ENCODE measurements at places on chromosomes 6 and 20.

GRCh38 chr20:45091366-45091765 is 9.6 kb downstream of the KCNS1 start:
- no peak for DNase-seq

DNA sequence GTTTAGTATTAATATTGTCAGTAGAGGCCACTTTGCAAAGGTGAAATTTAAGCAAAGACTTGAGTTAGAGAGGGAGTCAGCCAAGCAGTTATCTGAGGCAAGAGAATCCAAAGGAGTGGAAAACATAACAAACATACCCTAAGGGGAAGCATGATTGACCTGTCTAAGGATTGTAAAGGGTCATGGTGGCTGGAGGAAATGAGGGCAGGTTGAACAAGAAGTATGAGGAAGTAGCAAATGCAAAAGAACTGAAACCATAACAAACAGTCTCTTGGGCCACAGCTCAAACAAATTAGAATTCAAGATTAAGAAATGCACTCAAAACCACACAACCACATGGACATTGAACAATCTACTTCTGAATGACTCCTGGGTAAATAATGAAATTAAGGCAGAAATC is 103.2 kb downstream of the FBXO5 start:
- no peak for DNase-seq

DNA sequence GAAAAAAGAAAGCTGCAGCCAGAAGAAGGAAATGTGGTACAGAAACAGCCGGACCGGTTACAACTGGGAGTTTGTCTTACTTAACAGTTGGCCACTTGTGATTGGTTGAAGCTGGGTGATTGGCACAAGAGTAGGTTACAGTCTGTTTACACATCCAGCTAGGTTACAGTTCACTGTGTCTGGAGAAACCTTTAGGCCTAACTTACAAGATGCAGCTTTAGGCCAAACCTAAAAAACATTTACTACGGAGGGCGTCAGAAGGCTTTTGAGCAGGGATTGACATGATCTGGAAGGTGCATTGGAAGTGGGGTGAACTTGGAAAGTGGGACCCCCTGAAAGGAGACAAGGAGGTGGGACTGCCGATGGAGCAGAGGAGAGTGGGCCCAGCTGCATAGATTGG is 122.3 kb downstream of the BANF2 start:
- peak; percentile 59 for DNase-seq

- no peak for DNase-seq
Observed at GRCh38 chr6:41208439-41209106, 7.6 kb upstream of the TREML2 start.

- no peak for DNase-seq
Observed at GRCh38 chr6:56033401-56033800, 158.0 kb upstream of the BMP5 start.

- no peak for DNase-seq
Observed at GRCh38 chr6:24147511-24148153, 21.6 kb downstream of the NRSN1 start.

- DNase-seq = no peak
Observed at GRCh38 chr6:31775184-31775583, 1.9 kb downstream of the VWA7 start.

DNA sequence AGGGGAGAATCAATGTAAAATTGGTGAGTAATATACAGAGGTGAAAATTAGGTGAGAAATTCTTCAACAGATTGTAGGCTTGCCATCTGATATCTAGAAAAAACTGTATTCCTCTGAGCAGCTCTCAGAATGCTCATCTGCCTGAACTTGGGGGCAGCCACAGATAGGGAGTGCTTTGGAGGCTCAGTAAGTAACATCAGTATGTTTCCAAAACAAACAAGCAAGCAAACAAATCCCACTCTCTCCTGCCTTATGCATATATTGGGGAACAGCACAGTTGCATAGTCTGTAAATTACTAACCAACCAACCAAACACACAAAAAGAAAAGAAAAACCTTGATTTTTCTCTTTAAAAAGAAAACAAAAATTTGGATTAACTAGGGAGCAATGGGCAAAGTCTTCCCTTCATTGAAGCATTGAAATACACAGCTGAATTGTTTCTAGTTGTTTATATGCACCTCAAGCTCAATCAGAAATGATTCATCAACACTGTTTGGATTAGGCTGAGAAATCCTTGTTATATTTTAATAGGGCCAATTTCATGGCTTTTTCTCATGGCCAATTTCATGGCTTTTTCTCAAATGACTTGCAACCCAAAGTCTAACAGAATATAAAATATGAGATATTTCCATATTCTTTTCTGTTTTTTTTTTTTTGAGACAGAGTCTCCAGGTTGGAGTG is 50.1 kb upstream of the DEK start:
- no peak for DNase-seq

Data from astrocyte of the spinal cord (primary cell).